ENCODE measurements at places on chromosomes 13 and 19.

- no peak for DNase-seq
Measured at GRCh38 chr13:70714993-70715392, 606.7 kb upstream of the KLHL1 start.

- DNase-seq = no peak
Measured at GRCh38 chr19:5588441-5588840, 20.7 kb upstream of the TINCR start.

DNA sequence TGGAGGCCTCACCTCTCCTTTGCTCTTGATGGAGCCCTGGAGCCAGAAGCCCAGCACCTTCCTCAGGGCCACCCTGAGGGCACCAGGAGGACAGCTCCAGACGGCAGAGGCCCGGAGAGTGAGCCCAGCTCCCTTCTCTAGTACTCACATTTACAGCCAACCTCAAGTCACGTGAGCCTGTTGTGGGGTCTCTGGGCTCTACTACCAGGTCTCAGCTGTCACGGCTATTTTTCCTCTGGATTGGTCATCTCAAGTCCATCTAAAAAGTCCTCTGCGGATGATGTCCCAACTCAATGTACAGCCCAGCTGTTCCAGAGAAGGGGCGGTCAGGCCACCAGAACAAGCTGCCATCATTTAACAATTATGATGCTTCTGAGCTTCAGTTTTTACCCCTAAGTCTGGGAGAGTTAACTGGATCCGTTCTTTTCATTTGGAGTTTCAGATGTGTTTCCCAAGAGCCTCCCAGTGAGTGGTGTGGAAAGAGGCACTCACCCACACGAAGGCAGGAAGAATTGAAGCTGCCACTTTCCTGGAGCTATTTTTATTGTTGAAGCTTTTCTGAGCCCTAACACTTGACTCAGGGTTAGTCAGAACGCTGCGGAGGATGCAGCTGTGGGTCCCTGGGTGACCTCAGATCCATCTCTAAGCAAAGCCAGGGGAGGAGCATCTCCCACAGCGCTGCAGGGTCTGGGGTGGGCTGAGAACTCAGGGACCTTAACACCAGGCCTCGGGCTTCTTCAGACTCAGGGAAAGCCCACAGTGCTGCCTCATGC is 143.5 kb upstream of the UBL3 start:
- no peak for DNase-seq

DNA sequence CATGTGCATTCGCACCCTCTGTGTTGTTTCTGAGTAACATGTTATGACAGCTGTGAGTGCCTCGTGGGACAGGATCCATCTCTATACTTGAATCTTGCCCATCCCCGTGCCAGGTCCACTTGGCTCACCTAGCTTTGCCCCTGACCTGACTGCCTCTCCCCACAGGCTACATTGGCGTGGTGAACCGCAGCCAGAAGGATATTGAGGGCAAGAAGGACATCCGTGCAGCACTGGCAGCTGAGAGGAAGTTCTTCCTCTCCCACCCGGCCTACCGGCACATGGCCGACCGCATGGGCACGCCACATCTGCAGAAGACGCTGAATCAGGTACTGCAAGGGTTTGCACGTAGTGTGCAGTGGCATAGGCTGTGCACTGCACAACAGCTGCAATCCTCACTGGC is 53.2 kb downstream of the TMED1 start:
- DNase-seq = no peak

DNA sequence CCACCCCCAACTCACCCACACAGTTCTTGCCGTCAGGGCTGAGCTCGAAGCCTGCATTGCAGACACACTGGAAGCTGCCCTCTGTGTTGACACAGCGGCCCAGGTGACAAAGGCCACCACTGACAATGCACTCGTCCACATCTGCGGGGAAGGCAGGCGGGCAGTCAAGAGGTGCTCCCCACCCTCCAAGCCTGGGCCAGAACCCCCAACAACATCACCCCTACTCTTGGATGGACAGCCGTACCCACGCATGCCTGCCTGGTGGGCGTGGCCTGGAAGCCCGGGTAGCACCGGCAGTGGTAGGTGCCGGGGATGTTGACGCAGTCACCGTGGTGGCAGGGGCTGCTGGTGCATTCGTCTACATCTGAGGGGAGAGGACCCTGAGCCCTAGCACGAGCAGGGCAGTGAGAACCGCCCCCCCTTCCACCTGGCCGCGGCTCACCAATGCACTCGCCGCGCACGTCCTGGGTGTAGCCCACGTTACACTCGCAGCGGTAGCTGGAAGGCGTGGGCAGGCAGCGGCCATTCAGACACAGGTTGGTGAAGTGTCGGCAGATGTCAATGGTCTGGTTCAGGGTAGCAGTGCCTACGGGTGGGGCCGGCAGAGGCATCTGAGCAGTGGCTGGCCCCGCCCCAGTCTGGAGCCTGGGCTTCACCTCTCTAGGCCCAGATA is 13.3 kb downstream of the FBN3 start:
- no peak for DNase-seq

GRCh38 chr13:95298971-95299621 is 2.2 kb downstream of the ABCC4 start:
- no peak for DNase-seq

DNA sequence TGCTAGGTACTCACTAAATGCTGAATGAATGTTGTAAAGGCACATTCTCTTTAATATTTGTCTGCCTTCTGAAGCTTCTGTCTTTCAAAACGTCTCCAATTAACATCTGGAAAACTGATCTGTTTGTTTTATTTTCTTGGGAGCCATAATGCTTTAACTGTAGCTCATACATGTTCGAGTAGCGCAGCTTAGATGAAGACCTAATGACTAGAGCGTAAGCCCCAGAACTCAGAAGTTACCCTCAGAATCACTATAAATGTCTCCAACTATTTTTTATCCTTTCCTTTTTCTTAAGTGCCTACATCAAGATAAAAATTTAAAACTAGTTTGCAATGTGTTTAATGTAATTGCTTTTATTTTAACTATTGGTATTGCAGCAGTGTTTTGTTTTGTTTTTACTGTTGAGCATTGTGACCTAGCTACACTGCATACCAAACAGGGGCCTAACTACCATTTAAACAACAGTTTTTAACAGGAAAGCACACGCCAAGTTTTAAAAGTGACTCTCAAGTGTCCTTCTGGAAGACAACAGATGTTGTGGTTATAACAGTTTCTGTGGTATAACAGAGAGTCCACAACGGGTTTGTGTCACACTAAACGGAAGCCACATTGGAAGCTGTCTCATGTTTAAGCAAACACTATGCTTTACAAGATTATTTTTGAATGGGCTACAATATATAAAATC is 42.0 kb downstream of the MRPL57 start:
- DNase-seq = no peak

- no peak for DNase-seq
Measured at GRCh38 chr13:37375071-37375470, 223.5 kb downstream of the POSTN start.

DNA sequence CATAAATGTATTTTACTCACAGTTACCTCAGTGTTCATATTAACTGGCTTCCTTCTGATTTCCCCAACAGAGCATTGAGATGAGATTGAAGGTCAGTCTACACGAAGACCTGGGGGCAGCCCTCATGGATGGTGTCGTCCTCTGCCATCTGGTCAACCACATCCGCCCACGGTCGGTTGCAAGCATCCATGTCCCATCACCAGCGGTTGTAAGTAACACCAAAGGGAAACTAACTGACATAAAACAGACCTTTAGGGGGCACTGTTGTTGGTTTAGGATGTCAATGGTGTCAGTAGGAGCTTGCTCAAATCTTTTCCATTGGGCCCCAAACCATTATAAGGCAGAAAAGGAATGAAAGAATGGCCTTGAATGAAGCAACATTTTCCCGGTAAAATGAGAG is 68.2 kb downstream of the ESD start:
- no peak for DNase-seq

DNA sequence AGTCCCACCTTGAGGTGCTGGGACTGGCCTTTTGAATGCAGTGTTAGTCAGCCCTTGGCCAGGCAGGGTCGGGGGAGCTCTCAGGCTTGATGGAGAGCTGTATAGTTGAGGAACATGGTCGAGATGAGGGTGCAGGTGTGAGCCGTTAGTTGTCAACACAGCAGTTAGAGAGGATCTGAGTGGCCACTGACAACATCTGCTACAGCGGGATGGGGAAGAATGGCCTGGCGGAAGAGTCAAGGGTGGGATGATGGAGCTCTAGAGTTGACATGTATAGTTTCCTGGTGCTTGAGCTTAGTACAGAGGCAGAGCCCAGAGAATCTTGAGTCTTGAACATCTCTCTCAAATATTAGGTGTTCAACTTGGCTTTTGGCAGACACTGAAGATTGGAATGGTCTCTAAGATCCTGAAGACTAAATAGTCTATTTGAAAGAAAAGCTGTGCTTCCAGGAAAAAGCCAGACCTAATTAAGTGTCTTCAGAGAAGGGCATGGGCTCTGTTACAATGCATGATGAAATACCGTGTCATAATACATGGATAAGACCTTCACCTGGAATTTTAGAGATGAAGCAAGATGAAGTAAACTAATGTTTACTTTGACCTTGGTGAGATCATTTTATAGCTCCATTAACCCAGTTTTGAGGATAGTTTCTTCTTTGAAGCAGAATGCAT is 9.7 kb downstream of the PCCA start:
- DNase-seq = no peak

DNA sequence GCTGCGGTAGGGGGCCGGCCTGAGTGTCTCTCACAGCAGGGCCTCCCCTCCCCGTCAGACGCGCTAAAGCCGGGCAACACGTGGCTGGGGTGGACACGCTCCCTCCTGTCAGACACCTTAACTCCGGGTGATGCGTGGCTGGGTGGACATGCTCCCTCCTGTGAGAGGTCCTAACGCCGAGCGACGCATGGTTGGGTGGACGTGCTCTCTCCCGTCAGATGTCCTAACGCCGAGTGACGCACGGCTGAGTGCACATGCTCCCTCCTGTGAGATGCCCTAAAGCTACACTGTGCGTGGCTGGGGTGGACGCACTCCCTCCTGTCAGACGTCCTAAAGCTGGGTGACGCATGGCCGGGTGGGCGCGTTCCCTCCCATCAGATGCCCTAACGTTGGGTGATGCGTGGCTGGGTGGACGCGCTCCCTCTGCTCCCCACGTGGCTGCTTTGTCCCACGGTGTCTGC is 126.1 kb upstream of the MCF2L start:
- no peak for DNase-seq

DNA sequence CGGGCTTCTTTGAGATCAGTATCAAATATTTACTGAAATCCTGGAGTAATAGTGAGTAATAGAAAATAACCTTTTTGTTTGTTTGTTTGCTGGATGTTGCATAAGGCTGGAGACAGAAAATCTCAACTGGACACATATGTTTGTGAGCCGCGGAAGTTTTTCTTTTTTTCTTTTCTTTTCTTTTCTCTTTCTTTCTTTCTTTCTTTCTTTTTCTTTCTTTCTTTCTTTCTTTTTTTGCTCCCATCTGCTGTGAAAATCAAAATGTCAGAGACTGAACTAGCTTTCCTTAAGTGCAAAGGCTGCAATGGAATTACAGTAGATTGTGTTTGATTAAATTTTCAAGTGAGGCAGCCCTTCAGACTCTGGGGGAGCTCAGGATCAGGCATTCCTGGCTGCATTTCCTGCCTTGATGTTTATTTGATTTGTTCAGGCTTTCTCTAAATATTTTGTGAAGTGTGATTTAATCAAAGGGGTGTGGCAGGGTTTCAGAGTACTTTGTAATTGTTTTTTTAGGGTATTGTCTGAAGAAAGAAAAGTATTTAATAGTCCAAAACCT is 319 bp downstream of the FRY start:
- DNase-seq = no peak

DNA sequence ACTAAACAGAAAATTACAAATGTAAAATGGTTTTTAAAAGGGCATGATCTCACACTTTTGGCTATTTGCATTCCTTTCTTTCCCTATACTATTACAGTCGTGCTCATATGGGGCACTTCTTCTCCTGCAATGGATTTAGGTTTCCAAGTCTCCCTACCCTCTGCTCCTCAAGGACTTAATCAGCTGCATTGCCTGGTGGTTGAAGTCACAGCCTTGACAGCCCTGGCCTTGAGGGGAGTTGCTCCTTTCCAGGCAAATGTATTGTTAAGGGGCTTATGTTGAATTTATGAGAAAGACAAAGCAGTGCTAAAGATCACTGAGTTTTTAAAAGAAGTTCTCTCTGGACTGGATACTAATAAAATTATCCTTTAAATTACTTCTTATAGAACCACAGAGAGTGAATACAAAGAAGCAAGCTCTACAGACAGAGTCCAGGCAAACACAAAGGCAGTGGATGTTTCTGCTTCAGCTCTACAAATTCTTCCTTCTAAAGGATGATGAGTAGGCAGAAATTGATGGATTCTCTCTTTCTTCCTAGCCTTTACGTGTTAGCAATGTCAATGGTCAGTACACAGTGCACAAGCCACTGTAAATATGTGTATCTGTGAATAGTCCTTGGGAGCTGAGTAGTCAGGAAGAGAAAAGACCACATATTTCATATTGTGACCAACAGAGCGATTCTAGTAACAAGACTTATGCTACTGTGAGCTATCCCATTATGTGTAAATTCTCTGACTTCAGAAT is 390.9 kb downstream of the TBC1D4 start:
- DNase-seq = no peak

DNA sequence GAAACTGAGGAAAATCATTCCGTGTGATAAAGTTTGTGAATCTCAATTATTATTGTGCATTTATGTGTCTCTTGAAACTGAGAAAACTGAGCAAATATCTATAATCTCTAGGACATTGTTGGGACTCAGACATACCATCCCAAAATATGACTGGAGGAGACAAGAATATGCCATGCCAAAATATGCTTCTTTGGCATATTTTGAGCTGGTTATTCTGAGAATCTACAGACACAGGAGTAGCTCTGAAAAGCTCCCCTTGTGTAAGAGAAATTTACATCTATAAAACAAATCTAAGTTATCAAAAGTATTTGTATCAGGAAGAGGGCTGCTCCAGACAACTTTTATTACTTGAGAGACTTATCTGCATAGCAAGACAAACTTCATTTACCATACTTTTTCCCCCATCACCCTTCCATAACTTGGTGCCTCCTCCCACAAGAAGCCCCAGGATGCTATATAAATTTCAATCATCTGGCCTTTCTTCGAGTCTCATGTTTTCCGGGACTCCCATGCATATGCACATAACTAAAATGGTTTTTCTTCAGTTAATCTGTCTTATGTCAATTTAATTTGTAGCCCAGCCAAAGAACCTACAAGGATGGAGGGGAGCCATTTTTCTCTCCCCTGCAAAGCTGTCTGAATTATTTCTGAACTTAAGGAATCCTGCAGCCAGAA is 28.6 kb upstream of the NDFIP2 start:
- DNase-seq = no peak

DNA sequence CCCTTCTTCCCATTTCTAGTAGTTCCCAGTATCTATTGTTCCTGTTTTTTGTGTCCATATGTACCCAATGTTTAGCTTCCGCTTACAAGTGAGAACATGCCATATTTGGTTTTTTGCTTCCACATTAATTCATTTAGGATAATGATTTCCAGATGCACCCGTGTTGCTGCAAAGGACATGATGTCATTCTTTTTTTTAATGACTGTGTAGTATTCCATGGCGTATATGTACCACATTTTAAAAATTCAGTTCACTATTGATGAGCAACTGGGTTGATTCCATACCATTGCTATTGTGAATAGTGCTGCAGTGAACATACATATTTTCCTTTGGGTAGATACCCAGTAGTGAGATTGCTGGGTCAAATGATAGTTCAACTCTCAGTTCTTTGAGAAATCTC is 50.5 kb downstream of the DLEU7 start:
- no peak for DNase-seq

- no peak for DNase-seq
Measured at GRCh38 chr13:44932171-44932849, 57.0 kb downstream of the NUFIP1 start.
